NCI-H1105 (cell line): ENCODE measurements at places on chromosomes 2 and 18.
A peak's percentile ranks its signal among the peaks of the same experiment; 100 is the strongest.

DNA sequence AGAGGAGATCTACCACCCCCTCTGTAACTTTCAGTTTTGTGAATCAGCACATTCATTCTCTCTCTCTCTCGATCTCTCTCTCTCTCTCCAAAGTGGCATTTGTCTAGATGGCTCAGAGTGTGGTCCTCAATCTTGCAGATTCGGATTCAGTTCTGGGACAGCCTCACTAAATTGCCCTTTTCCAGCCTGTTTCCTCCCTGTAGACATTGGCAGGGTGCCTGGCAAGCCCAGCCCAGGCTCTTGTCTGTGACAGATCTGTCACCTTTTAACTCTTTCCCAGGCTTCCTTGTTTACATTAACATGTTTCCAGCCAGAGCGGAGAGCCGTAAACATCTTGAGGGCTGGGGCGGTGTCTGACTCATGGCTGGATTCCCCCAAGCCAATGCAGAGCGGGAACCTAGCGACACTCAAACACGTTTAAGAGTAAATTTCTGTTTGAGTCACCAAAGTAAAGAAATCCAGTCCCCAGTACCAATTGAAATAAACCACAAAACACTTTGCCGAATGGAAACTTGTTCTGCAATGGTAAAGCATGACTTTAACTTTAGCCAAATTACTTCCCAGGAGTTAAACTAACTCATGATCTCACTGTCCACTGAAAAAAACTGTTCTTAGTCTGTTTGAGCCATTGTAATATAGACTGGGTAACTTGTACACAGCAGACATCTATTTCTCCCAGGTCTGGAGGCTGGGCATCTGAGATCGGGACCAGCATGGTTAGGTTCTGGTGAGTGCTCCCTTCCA is 6.6 kb upstream of the CYP27C1 start:
- DNase-seq = peak; percentile 61

GRCh38 chr2:146994246-146994645 is 850.6 kb upstream of the ACVR2A start:
- DNase-seq = no peak

DNA sequence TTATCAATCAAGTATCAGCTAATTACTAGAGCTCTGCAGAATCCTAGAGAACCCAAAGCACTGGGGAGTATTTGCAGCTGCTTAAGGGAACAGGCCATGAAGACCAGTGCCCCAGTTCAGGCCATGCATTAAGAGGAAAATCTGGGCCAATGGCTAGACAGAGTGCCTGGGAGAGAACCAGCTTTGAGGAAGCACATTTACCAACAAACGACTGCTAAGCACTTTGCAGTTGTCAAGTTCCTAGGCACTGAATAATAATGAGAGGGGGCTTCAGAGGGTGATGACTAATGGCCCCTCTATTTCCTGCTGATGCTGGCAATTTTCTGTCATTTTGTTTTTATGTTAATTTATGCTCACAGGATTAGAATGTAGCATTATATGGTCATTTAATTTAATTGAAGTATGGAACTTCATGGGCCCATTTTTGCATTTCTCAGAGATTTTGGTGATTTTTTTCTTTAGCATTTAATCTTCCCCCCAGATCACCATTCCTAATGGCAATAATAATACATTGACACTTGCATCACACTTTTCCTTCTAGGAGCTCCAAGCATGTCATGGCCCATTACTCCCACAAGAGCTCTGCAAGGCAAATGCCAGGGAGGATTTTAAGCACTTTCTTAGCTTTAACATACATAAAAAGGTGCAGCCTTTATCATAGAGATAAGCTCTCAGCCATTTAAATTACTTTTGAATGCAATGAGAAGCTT is 147.7 kb upstream of the SPATS2L start:
- no peak for DNase-seq

DNA sequence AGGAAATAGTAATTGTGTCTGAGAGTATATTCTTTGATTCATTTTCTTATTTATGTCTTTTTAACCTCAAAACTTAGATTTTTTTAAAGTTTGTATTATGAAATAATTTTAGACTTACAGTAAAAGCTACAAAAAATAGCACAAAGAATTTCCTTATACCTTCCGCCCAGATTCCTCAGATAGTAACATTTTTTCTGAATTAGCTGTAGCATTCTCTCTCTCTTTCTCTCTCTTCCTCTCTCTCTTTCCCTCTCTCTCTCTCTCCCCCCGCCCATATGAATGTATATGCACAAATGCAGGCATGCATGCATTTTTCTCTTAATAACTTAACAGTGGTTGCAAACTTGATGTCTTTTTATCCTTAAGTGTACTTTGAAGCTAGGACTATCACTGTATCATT is 361.1 kb upstream of the NRP2 start:
- DNase-seq = no peak

GRCh38 chr2:129113776-129114175 is 795.1 kb upstream of the HS6ST1 start:
- DNase-seq = no peak

DNA sequence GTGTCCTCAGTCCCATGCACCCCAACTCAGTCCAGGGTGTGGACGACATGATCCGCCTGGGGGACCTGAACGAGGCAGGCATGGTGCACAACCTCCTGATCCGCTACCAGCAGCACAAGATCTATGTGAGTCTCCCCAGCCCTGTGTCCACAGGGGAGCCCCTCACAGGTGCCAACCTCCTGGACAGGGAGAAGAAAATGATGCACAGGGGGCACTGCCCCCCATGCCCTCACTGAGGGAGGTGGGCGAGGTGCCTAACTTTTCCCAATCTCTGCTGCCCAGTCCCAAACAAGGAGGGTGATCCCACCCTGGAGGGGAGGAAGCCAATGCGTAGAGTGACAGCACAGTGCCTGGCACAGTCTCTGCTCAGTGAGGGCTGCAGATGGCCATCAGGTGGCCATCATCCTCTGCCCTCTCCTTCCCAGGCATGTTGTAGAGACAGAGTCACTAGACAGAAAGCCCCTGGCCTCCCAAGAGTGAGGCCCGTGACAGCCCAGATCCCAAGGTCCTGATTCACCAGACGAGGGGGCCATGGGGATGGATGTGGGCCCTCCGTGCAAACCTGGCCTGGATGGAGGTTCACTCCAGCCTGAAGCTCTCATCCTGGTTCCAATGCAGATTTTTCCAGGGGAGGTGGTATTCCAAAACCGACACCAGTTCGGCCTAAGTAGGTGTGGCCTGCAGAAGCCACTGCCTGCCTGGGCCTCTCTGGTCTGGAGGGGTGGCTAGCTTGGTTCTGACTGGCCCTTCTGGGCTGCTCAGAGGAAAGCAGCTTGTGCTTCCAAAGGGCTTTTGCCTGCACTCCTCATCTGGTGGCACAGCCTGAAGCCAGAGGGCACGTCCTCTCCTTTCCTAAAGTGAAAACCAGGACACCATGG is 30.0 kb downstream of the MYO7B start:
- DNase-seq = no peak

GRCh38 chr18:76370201-76370600 is 124.8 kb downstream of the ZNF516 start:
- no peak for DNase-seq

- DNase-seq = no peak
These were observed 286.4 kb upstream of the LRRTM4 start for GRCh38 chr2:77808599-77808998.

DNA sequence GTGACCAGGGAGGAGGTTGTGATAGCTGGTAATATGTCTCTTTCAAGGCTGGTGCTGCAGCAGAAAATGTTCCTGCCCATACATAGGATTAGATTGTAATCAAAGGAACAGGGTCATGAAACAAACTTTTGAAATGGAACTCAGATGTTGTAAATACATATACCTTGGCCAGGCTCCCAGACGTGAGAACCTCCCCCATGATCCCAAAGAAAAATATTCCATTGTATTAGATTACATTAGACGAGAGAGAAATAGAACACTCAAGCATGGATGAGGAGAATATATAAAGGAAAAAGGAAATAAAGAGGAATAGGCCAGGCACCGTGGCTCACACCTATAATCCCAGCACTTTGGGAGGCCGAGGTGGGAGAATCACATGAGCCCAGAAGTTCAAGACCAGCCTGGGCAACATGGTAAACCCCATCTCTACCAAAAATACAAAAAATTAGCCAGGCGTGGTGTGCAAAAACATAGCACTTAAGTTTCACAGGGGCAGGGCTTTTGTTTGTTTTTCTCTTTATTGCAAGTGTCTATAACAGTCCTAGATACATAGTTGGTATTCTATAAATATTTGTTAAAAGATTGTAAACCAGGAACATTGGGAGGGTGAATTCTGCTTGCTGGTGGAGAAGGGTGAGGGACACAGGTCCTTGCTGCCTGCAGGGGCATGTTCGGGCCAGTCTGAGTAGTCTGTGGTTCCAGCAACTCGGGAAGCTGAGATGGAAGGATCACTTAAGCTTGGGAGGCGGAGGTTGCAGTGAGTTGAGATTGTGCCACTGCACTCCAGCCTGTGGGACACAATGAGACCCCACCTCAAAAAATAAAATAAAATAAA is 52.8 kb downstream of the RPL37A start:
- no peak for DNase-seq
